Dorsolateral prefrontal cortex (tissue), 122 donors: ENCODE measurements at places on chromosomes 6 and 20.

GRCh38 chr6:131065112-131065823, 2.2 kb upstream of the EPB41L2 start:
- no peak for DNase-seq

GRCh38 chr20:434221-434620, 26.1 kb downstream of the RBCK1 start:
- peak; percentile 18 for DNase-seq

- no peak for DNase-seq
These were observed 242.7 kb downstream of the CLIC5 start for GRCh38 chr6:45772886-45773495.

DNA sequence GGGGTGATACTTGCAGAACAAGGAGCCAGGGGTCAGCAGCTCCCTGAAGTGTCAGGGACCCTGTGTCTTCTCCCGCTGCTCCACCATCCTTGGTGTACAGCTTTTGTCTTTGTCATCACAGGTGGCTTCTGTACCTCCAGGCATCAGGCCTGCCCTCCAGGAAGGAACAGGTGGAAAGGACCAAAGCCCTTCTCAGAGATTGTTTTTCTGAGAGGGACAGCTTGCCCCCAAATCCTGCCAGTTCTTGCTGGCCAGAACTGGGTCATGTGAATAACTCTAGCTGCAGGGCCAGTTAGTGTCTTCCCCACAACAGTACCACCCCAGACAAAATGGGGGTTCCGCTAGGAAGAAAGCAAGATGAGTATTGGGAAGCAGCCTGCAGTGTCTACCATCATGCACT, 31.4 kb downstream of the SNPH start:
- no peak for DNase-seq

GRCh38 chr6:142744836-142745235, 200.1 kb downstream of the HIVEP2 start:
- no peak for DNase-seq

DNA sequence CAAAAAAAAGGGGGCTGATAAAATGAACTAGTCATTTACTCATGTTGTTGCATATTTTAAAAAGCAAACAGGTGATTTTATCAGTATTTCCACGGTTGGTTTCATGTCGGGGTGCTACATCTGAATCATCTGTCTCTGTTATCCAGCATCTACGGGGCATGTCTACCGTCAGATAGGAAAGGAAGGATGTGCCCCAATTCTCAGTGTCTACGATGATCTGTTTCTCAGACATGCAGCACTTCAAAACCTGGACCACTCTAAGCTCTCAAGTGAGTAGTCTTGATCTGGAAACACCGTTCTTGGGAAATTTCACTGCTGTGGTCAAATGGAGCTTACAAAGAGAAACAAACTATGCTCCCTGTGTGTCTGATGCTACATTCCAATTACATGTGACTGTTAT, 240.3 kb upstream of the TAB2 start:
- DNase-seq, result no peak

- no peak for DNase-seq
These were observed 284.5 kb upstream of the GJE1 start for GRCh38 chr6:141848029-141848890.

- DNase-seq, result no peak
These were observed 471.3 kb downstream of the UTRN start for GRCh38 chr6:144756469-144756868.

DNA sequence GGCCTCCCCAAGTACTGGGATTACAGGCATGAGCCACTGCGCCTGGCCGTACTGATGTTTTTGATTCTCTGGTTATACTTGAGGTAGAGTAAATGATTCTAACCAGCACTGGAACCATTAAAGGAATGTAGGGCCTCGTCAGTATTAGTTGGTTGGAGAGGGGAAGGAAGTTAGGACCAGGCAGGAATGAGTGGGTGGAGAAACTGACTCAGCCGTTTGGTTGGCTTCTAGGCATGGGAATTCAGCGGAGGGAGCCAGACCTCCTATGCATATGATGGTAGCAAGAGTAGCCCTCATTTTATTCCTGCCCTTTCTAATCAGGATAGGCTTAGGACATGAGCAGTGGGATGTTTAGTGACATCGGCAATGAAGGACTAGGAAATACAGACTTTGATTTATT, 19.0 kb upstream of the SERINC3 start:
- no peak for DNase-seq

DNA sequence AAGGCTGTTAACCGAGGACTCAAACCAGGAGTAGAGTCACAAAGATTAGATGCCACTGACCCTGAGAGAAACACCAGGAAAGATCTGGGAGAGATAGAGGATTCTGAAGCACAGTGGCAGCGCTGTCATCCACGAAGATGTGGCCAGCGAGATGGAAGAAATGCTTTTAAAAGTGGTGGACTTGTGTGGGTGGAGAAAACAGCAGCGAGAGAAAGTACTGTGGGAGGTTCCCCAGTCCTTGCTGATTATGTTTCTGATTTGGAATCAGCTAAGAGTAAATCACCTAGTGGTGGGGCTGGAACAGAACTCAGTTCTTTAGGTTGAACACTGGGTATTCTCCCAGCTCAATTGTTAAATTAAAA, 435 bp upstream of the ZNF322 start:
- DNase-seq, result no peak

GRCh38 chr6:27836141-27836782, 75.9 kb downstream of the OR2B2 start:
- no peak for DNase-seq

DNA sequence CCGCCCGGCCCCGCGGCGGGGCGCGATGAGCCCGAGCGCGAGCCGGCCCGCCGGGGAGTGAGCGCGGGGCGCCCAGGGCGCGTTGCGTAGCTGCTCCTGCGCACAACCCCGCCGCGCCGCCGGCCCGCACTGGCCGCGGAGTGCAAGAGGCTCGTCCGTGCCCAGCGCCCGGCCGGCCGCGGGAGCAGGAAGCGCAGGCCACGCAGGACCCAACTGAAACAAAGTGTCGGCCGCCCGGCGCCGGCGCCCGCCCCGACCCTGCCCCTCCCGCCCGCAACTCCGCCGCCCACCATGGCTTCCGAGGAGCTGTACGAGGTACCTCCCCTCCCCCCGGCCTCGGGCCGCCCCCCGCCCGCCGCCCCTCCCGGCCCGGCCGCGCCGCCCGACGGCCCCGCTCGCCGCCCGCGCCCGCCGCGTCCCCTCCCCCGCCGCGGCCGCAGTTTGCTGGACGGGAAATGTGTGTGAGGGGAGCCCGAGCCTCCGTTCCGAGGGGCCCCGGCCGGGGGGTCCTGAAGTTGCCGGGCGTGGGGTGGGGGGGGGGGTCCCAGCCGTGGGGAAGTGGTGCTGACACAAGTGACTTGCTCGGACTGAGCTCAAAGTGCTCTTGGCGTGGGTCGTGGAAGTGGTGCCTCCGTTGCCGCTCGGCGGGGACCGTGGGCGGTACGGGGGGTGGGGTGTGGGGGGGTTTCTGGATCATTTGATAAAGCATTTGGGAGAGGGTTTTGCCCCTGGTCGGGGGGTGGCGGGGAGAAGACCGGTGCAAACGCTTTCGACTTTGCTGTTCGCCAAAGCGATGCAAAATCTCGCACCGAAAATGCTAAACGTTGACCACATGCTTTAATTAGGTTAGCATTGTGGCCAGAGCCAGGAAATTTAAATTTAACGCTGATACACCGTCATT, 539 bp downstream of the CDYL start:
- no peak for DNase-seq

DNA sequence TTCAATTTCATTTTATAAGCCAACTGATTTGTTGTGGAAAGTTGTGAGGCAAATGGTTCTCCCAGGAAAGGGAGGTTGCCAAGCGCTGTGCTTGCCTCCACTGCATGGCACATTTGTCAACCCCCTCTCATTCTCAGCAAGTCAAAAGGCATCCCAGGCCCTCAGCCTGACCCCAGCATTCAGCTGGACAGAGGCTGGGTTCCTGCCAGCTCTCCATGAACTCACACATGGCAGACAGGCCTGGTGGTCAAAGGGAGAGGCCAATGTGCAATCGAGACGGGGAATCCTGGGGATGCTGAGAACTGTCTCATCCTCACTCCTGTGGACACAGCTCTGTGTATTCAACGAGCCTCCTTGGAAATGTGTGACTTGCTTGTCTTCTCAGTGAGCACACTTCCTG, 106.0 kb upstream of the CDH4 start:
- no peak for DNase-seq

DNA sequence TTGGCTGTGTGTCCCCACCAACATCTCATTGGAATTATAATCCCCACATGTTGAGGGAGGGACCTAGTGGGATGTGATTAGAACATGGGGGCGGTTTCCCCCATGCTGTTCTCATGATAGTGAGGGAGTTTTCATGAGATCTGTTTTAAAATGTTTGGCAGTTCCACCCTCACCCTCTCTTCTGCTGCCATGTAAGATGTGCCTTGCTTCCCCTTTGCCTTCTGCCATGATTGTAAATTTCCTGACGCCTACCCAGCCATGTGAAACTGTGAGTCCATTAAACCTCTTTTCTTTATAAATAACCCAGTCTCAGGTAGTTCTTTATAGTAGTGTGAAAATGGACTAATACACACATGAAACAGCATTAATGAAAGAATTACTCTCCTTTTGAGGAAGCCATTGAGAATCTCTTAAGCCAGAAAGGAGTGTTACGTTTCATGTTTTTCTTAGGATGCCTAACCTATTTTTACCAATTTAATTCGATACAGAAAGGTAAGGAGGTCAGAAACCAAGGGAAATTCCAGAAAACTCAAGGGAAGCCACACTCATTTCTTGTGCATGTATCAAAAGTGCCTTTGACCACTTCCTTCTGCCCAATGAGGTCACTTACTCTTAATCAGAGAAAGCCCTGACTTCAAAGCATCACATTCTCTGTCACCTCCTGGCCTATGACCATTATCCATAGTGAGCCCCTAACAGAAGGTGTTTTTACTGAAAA, 24.7 kb upstream of the HINT3 start:
- no peak for DNase-seq

DNA sequence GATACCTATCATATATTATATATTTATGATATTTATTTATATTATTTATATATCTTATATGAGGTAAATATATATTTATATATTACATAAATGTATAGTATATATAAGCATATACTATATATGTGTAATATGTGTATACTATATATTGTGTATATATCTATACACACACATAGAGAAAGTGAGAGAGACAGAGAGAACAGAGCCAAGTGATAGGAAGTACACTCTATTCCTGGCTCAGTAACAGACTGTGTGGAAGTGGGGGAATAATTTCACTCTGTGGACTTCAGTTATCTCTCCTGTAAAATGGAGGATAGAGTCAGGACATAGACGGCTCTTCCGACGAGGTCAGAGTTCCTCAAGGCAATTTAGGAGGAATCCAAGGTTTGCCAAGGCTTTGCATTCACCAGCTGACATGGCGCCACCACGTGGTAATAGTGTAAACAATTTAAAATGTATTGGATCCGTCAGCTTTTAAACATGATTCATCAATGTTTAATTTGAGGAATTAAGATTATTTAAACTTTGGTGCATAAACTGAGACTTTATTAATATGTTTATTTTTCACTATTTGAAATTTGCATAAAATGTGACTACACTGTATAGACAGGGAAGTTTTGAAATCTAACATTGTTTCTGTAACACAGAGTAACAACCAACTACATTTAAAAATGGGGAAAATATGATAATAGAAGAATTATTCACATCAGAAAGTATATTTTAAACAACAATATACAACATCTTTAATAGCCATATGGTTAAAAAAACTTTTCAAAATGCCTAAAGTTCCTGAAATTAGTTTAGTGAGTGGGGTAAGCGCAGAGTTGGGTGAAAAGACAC, 75.4 kb upstream of the TMEM244 start:
- DNase-seq, result no peak

DNA sequence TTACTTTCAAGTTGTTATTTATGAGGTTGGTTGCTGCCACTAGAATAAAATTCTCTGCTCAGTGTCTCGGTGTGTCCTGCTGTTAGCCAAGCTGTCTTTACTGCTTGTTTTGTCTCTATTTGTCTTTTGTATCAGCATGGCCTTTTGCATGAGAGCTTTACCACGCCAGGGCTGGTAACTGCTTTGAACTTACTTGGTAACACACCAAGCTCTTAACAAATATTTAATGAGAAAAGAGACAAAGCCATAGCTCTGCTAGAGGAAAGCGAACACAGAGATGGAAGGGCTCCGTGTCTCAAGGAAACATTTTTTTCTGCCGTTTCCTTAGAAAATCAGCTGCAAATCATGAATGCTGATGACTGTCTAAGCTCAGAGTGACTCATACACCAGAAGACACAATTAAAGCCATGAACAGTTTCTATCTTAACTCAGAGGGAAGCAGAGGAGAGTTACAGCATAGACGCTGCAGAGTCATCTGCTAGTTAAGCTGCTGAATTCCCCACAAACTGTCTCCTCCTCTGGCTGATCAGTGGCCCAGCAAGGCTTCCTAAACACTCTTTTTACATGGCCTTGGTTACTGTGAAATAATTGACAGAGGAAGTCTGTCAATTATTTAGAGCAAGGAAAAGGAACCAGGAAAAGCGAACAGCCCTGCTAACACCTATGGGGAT, 44.8 kb downstream of the AGPAT4 start:
- DNase-seq, result no peak

- DNase-seq, result no peak
These were observed 313.7 kb upstream of the TBX18 start for GRCh38 chr6:85078058-85078457.

- no peak for DNase-seq
These were observed 16.9 kb upstream of the ZSCAN16 start for GRCh38 chr6:28107506-28107905.

DNA sequence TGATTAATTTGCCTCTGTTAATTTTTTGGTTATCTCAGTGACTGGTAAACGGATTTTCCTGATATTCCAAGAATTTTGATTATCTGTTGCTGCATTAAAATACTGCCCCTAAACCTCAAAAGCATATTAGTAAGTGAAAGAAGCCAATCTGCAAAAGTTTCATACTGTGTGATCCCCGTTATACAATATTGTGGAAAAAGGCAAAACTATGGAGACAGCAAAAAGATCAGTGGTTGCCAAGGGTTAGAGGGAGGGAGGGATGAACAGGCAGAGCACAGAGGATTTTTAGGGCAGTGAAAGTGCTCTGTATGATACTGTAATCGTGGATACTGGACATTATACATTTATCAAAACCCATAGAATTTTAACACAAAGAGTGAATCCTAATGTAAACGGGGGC, 133.0 kb downstream of the MYLK4 start:
- no peak for DNase-seq
